ENCODE measurements at places on chromosomes 7 and 10. TPM values are rescaled to one million over a fixed set of nuclear protein-coding genes. Genes with fewer than 3 reads are reported as not detected.

GPR26 gene
- not detected for polyA plus RNA-seq

ANXA8 gene
- polyA plus RNA-seq, result not detected

DLX6 gene
- not detected for polyA plus RNA-seq

SLC25A13 gene
- polyA plus RNA-seq, result 5.8 TPM

HDAC9 gene
- 0.22 TPM for polyA plus RNA-seq

DRGX gene
- polyA plus RNA-seq, result not detected

ZNF503 gene
- polyA plus RNA-seq, result not detected

MYO3A gene
- not detected for polyA plus RNA-seq

KCP gene
- not detected for polyA plus RNA-seq

FAM25A gene
- polyA plus RNA-seq, result not detected

CALML5 gene
- polyA plus RNA-seq, result not detected

ZP3 gene
- 9.7 TPM for polyA plus RNA-seq
